ENCODE measurements at places on chromosomes 4 and X. TPM values are rescaled to one million over a fixed set of nuclear protein-coding genes. Genes with fewer than 3 reads are reported as not detected.

Gene TRAM1L1
- total RNA-seq = 9.9 TPM

Gene KIAA1210
- 4.1 TPM for total RNA-seq

Gene ANXA10
- 0.23 TPM for total RNA-seq

Gene DUX4
- not detected for total RNA-seq

Gene MAGEE1
- total RNA-seq = 5.0 TPM

Gene GABRG1
- total RNA-seq = 0.06 TPM

Gene TRIM75
- not detected for total RNA-seq

Gene XAGE2
- not detected for total RNA-seq

Gene PCDH10
- total RNA-seq = 3.4 TPM

Gene LAMP2
- total RNA-seq = 121 TPM

Gene STK32B
- 8.8 TPM for total RNA-seq

Gene ATP2B3
- total RNA-seq = 0.12 TPM

Gene ELF4
- total RNA-seq = 9.5 TPM
